ENCODE measurements at places on chromosomes 6 and 20.

GRCh38 chr6:74891349-74891831 is 314.5 kb downstream of the COL12A1 start:
- DNase-seq, result no peak

DNA sequence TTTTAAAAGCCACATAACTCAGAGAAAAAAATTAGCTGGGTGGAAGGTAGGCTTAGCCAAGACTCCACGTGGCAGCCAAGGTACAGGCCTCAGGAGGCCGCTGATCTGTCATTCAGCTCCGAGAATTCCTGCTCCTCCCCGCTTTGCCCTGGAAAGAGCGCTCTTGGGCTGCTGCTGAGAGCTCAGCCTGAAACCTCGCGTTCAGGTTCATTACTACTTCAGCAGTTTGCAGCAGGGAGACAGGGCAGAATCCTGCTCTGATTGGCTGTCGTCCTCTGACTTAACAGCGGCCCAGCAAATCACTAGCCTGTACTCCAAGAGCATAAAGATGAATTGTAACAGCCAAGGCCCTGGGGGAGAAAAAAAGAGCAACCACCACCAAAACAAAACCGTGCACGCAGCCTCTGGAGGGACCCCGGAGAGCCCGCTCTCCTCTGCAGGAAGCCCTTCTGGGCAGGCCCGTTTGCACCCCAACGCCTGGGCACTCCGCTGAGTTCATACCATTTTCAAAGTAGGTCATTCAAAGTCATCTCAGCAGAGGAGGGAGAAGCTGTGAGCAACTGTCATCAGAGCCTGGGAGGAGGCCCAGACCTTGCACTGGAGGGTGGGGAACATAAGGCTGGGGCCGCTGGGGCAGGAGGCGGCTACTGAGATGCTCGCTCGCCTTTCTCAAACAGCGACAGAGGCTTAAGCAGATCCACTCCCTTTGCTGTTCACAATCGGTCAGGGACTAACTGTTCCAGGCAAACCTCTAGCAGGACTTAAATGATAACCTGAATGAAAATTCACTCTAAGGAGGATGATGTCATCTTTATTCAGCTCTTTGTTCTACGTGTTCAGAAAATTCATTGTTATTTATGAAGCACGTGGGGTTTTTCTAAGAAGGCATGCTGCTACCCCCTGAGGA is 42.3 kb upstream of the ATXN1 start:
- DNase-seq, result peak; percentile 95

DNA sequence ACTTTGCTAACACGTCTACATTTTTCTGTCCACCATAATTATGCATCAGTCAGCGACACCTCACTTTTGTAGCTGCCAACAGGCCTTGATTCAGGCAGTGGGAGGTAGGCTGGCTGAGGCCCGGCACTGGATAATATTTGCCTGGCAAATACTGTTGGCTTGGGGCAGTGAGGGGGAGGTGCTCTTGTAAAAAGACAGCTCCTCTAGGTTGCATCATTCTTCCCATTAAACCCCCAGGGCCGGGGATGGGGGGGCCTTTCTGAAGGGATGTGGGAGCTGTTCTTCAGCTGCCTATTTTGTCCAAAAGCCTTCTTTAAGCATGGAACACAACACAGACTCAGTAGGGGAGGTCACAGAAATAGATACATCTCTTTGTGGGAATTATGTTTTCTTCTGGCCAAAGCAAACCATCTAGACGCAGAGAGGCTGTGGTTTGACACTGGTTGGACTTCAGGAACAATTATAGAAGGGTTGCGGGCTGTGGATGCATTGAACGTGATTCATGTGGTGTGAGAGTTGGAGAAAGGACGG is 338.3 kb upstream of the NT5E start:
- peak; percentile 55 for DNase-seq

DNA sequence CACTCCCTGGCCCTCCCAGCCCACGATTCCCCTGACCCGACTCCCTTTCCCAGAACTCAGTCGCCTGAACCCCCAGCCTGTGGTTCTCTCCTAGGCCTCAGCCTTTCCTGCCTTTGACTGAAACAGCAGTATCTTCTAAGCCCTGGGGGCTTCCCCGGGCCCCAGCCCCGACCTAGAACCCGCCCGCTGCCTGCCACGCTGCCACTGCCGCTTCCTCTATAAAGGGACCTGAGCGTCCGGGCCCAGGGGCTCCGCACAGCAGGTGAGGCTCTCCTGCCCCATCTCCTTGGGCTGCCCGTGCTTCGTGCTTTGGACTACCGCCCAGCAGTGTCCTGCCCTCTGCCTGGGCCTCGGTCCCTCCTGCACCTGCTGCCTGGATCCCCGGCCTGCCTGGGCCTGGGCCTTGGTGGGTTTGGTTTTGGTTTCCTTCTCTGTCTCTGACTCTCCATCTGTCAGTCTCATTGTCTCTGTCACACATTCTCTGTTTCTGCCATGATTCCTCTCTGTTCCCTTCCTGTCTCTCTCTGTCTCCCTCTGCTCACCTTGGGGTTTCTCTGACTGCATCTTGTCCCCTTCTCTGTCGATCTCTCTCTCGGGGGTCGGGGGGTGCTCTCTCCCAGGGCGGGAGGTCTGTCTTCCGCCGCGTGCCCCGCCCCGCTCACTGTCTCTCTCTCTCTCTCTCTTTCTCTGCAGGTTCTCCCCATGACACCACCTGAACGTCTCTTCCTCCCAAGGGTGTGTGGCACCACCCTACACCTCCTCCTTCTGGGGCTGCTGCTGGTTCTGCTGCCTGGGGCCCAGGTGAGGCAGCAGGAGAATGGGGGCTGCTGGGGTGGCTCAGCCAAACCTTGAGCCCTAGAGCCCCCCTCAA is at the start of gene LTA:
LTA (plus strand) TSS at position 249 of the 871 bp plus-strand sequence; CDS start at position 703, 454 bp downstream.
- no peak for DNase-seq

DNA sequence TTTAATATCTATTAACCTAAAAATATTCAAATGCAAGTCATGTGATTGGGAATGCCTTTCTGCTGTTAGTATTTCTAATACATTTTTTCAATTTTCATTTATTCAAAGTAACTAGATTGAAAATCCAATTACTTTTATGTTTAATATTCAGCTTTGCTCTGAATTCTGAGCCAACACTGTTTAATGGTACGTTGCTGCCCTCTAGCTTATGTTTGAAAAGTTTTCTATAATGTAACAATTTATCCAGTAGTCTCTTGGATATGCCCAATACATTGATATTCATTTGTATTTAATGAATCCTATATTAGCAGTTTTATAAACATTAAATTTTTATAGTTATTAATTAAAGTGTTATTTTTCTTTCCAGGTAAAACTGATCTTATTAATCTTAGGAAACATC is 47.4 kb downstream of the LGSN start:
- no peak for DNase-seq

GRCh38 chr6:52201046-52201445 is 14.9 kb downstream of the IL17A start:
- DNase-seq, result no peak

DNA sequence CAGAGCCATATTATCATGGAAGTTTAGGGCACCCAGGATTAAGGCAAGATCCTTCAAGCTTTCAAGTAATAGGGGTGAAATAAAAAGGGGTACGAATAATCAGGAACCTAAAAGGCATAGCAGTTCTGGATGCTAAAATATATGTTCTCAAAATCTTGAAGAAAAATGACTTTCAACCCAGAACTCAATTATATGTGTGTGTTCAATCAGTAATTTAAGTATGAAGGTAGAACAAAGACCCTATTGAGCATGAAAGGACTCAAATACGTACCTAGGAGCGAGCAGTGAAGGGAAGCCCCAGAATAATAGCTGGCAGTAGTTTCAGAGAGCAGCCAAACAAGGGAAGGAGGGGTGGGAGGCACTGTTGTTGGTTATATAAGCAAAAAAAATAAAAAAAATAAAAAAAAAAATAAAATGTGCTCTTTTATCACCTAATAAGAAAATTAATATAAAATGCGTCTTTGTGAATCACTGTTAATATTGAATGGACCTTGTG is 45.4 kb downstream of the MYO6 start:
- no peak for DNase-seq

DNA sequence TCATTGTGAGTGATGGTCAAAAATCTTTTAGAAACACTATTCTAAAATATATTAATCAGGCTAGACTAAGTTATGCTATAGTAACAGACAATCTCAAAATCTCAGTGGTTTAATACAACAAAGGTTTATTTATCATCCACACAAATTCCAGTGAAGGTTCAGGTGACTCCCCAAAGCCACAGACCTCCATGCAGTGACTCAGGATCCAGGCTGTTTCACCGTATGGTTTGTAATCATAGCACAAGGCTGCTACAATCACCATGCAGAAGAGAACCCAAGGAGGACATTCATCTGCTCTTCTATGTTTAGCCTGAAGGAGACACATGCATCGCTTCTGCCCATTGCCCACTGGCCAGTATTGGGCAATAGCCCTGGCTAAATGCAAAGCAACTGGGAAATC is 46.2 kb downstream of the BFSP1 start:
- no peak for DNase-seq

DNA sequence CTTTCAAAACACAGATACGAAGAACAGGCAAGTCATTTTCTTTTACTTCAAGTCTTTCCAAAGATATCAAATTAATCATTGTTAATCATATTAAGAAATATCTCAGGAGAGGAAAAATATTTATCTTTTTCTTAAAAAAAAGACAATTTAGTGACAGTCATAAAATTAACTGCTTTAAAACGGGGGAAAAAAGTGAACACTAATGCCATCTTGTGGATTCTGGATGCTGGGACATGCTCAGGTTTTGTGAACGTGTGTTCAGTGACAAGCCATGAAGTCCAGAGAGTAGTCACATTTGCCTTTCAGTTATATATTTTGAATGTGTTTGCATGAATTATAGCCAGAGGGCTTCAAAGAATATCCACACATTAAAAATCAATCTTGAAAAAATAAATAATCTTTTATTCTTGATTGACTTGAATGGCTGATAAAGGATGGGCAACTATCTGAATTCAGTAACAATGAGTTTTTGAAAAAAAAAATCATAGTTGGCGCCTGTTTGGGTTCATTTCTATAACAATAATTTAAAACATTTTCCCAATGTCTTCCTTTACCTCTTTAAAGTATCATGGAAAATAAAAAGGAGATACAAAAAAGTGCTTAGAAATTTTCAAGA is 74.7 kb upstream of the NOX3 start:
- DNase-seq, result no peak

- DNase-seq, result no peak
These were observed 245.3 kb downstream of the OGFRL1 start for GRCh38 chr6:71533939-71534379.

GRCh38 chr20:916125-916799 is at the start of gene ANGPT4:
Gene ANGPT4, minus strand, starts transcription at chr20:916334. Its CDS starts 120 bp downstream, at chr20:916214.
- DNase-seq, result peak; percentile 32

GRCh38 chr6:10375391-10375969 is 39.4 kb downstream of the TFAP2A start:
- peak; percentile 65 for DNase-seq

DNA sequence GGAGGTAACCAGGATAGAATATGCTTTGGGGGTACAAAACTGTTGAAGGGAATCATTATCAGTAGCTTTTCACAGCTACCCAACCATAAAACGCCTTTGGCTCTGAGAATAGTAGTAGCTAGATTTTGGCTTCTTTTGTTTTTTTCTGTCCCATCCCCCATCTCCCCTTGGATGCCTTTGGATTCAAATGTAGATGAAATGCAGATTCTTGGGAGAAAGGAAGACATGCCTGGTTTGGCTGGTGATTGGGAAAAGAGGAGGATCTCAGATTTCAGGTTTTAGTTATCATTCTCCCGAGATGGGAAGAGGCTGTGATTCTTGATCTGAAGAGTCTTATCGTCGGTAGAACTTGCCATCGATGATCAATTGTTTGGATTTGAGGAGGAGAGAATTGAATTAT is 3.5 kb upstream of the CDYL start:
- no peak for DNase-seq

GRCh38 chr6:119493980-119494379 is 144.4 kb upstream of the MAN1A1 start:
- DNase-seq, result no peak

GRCh38 chr6:32666420-32667300 is at the start of gene HLA-DQB1:
Gene HLA-DQB1, minus strand, starts transcription at chr6:32666657. Its CDS starts 50 bp downstream, at chr6:32666607.
- DNase-seq, result peak; percentile 88

DNA sequence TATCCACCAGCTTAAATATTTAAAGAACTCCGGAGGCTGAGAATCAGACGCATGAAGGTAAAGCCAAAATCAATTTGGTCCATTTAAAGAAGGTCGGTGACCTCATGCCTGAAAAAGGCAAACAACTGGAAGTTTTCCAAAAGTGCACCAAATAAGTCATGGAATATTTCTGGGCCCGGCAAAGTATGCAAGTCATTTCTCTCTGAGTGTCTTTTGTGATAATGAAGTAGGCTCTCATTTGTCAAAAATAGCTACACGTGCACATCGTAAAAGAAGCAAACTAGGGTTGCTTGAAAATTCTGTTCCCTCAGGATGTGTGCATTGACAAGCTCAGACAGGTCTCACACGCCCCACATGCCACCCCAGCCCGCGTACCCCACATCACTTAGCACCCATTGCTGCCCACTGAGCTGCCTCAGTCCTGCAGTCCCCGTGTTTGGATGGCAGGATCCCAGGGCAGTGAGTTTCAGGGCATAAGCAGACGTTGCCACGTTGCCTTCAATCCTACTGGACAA is 20.5 kb upstream of the PYGB start:
- no peak for DNase-seq

- no peak for DNase-seq
These were observed 827 bp downstream of the E2F3 start for GRCh38 chr6:20402342-20403069.

DNA sequence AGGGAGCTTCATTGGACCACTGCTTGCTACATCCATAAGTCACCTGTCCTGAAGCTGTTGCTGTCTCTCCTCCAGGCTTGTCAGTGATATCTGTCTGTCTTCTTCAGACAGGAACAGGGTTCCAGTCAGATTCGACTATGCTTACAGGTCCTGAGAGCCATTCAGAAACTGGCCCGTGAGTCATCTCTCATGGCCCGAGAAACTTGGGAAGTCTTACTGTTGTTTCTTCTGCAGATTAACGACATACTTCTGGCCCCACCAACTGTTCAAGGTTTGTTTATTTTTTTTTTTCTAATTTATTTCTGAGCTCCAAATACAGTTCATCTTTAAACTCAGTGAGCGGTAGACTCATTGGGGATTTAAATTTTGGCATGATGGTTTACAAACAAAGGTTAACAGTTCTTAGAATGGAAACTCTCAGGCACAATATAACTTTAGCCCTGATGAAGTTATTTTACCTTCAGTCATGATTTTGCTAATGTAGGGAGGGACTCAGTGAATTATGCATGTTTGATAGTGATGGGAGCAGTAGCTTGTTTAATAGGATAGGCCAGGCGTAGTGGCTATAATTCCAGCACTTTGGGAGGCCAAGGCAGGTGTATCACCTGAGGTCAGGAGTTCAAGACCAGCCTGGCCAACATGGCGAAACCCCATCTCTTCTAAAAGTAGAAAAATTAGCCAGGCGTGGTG is 24.7 kb downstream of the RALGAPB start:
- no peak for DNase-seq

- DNase-seq, result no peak
These were observed 21.7 kb downstream of the PACSIN1 start for GRCh38 chr6:34487536-34487935.

GRCh38 chr6:35141007-35141655 is at the start of gene TCP11:
Gene TCP11, minus strand, starts transcription at chr6:35141339. Its CDS starts 469 bp downstream, at chr6:35140870.
- peak; percentile 85 for DNase-seq

- DNase-seq, result no peak
These were observed 5.4 kb upstream of the ZBTB12 start for GRCh38 chr6:31907158-31907813.
